ENCODE measurements at places on chromosomes 1 and 21.

GRCh38 chr1:1891349-1892078, 627 bp upstream of the GNB1 start:
- peak; percentile 73 for DNase-seq

- DNase-seq: no peak
These were observed 12.9 kb downstream of the EPB41 start for GRCh38 chr1:28927266-28927647.

GRCh38 chr1:31809698-31810097, 6.1 kb downstream of the SPOCD1 start:
- DNase-seq: no peak

DNA sequence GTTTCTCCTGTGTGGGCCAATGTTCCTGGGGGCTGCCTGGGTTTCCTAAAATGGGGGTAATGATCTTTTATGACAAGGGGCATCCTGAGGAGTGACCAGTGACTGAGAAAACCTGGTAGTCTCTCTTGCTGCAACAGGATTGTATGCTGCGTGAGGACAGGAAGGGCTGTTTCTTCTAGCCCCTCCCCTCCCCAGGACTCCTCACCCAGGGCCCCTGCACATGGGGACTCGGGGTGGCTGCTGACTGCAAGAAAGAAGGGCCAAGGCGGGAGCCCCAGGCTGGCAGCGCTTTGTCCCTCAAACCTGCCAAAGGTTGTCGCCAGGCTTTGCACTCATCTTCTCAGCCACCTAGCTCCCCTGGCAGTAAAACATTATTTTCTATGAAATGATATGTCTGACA, 442.4 kb downstream of the CAMTA1 start:
- DNase-seq: no peak

DNA sequence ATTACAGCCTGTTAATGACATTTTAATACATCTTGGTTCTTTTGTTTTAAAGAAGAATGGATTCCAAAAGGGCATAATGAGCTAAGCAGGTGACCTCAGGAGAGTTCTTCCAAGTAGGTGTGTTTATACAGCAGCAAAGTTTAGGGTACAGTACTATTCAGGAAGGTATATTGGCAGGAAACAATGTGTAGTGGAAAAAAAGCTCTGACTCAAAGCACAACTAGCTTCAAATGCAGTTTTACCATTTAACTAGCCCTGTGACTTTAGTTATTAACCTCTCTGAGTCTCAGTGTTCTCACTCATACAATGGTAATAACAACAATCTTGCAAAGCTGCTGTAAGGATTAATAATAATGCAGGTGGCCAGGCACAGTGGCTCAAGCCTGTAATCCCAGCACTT, 29.9 kb downstream of the FAF1 start:
- no peak for DNase-seq
